ENCODE measurements at places on chromosomes 3 and 15.
A peak's percentile ranks its signal among the peaks of the same experiment; 100 is the strongest.

DNA sequence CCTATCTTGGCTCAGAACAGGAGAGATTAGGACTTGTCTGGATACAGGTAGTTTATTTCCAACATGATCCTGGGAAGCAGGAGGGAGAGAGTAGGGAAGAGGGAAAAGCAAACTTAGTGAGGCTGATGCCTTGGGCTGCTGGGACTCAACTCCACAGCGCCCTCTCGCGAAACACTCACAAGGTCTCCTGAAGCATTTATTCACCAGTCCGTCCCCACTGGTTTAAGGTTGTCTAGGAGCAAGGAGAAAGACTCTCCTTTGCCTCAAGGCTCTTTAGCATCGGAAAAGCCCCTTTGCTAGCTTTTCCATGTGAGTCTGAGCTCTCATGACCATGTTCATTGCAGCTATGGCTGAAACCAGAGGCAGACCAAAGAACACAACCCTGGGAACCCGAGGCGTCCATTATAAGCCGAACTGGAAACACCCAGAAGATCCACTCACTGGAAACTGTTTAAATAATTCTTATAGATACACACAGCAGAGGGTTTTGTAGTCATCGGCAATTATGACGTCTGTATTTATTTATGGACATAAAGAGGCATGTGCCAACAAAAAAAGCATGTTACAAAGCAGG, 244.5 kb downstream of the CD47 start:
- no peaks in the 10 kb centered on the region for H3K36me3 ChIP-seq
- DNase-seq: peak; percentile 75
- H3K27me3 ChIP-seq: no peaks in the 10 kb centered on the region

DNA sequence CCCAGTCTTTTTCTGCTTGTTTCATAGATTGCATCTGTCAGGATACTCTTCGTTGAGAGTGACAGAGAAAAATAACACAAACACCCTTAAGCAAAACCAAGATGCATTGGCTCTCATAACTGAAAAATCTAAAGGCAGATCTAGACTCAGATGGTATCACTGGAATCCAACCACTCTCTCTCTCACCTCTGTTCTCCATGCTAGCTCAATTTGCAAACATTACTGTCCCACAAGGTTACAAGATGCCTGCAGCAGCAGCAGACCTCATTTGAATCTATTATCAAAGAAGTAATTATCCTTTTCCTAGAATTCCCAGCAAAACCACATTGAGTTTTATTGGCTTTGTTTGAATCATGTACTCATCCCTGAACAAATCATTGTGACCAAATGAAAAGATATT, 19.1 kb upstream of the PCOLCE2 start:
- H3K27ac ChIP-seq: no peak overlapping the region
- no peaks in the 10 kb centered on the region for H3K4me1 ChIP-seq
- H3K4me3 ChIP-seq: no peak overlapping the region
- H3K27me3 ChIP-seq: no peaks in the 10 kb centered on the region
- no peaks in the 10 kb centered on the region for H3K36me3 ChIP-seq
- no peak for DNase-seq

- H3K4me1 ChIP-seq: peaks cover 11% of the 10 kb centered on the region
- no peak for DNase-seq
- no peaks in the 10 kb centered on the region for H3K27me3 ChIP-seq
Measured at GRCh38 chr3:143221446-143221845, 101.9 kb downstream of the CHST2 start.

GRCh38 chr3:69698728-69699127, 40.5 kb upstream of the MITF start:
- no peaks in the 10 kb centered on the region for H3K27me3 ChIP-seq
- H3K4me1 ChIP-seq: no peaks in the 10 kb centered on the region
- DNase-seq: no peak
- H3K27ac ChIP-seq: no peak overlapping the region
- no peaks in the 10 kb centered on the region for H3K36me3 ChIP-seq

GRCh38 chr3:119469418-119470189, 841 bp downstream of the POGLUT1 start:
- no peak for DNase-seq
- H3K36me3 ChIP-seq: no peaks in the 10 kb centered on the region
- peaks cover 3% of the 10 kb centered on the region for H3K4me1 ChIP-seq
- no peaks in the 10 kb centered on the region for H3K27me3 ChIP-seq

GRCh38 chr3:23830869-23831484, 25.2 kb downstream of the UBE2E1 start:
- H3K27ac ChIP-seq: no peak overlapping the region
- no peak overlapping the region for H3K4me3 ChIP-seq
- DNase-seq: no peak
- peaks cover 5% of the 10 kb centered on the region for H3K4me1 ChIP-seq
- no peaks in the 10 kb centered on the region for H3K27me3 ChIP-seq

DNA sequence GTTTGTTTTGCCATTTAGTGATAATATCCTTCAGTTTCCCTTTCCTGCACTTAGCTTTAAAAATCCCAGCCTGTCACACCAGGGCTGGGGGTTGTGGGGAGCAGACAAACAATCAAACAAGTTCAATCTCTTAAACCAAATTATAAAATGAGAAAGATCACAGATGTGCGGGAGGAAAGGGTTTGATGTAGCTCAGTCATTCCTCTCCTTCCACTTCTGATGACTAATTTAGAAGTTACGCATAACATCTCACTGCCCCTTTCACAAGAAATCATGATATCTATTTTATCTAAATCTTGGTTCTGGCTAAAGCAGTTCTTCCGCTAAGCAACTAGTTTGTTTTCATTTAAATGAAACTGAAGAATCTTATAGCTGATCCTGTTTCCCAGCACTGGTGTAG, 34.1 kb upstream of the ATG7 start:
- H3K27ac ChIP-seq: no peak overlapping the region
- H3K27me3 ChIP-seq: no peaks in the 10 kb centered on the region
- H3K4me3 ChIP-seq: no peak overlapping the region

DNA sequence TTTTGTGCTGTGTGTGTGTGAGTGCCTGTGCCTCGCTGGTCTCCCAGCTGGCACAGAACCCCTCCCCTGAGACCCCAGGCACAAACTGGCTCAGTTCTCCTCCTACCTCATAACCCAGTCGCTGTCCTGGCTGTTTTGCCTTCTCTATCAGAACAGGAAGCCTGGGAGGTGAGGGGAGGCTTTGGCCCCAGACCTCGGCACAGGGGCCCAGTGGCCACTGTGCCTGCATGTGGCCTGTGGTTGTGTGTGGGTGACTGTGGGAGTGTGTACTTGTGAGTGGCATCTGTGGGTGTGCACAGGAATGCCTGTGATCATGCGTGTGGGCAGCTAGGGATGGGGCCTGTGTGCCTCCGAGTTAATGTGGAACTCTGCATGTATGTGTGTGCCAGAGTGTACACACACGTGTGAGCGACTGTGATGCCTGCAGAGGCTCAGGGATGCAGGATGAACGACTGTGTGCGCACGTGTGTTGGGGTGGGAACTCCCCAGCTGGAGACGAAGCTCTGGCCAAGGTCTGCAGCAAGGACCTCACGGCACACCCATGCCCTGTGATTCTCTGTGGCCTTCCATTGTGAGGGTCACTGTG, 32.3 kb downstream of the PSTPIP1 start:
- peaks cover 6% of the 10 kb centered on the region for H3K4me1 ChIP-seq
- no peak overlapping the region for H3K27ac ChIP-seq
- DNase-seq: no peak

DNA sequence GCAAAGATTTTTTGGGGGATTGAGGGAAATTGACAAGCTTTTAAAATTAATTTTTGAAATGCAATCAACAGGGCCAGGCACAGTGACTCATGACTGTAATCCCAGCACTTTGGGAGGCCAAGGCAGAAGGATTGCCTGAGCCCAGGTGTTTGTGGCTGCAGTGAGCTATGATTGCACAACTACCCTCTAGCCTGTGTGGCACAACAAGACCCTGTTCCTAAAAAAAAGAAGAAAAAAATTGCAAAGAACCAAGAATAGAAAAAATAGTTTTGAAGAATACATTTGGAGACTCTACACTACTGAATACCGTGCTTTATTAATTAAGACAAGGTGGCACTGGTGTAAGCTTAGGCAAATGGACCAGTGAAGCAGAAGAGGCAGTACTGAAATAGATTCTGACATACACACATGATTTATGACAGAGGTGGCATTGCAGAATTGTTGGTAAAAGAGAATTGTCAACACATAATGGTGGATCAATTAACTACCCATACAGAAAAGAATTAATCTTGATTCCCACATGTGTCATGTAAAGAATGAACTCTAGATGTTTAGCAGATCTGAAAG, 443.3 kb upstream of the ATP11B start:
- no peaks in the 10 kb centered on the region for H3K27me3 ChIP-seq
- no peak overlapping the region for H3K4me3 ChIP-seq
- no peaks in the 10 kb centered on the region for H3K4me1 ChIP-seq
- DNase-seq: no peak

DNA sequence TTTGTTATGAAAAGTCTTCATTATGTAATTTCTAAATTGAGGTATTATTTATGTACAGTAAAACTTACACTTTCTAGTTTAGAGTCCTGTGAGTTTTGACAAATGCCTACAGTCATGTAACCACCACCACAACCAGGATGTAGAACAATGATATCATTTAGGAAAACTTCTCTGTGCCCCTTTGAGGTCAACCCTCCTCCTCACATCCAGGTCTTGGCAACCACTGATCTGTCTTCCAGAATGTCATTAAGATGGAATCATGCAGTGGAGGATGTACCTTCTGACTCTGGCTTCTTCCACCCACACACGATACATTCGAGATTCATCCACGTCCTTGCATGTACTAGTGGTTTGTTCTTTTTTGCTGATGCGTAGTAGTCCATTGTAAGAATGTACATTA, 23.2 kb downstream of the MINAR1 start:
- no peak for DNase-seq
- no peak overlapping the region for H3K27ac ChIP-seq
- peaks cover 5% of the 10 kb centered on the region for H3K27me3 ChIP-seq

GRCh38 chr3:137845194-137845593, 81.1 kb downstream of the SOX14 start:
- H3K4me1 ChIP-seq: no peaks in the 10 kb centered on the region
- peaks cover 2% of the 10 kb centered on the region for H3K27me3 ChIP-seq
- H3K27ac ChIP-seq: no peak overlapping the region

DNA sequence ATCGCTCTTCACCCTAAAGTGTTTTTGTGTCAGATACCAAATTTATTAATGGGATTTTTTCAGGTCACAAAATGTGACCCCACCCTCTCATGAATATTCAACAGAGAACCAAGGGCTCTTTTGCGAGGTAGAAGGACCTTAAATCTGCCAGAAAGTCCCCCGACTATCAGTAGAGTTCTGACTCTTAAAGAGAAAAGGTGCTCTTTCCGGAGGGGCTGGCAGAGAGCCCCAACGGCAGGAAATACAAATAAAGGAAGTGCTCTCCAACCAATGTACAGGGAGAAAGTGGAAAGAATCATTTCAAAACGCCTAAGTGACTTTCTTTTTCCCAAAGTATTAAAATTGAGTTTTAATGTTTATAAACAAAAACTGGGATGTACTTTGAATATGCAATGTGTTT, 517.2 kb downstream of the FOXP1 start:
- no peak for DNase-seq
- peak overlapping the region; percentile 84 for H3K27ac ChIP-seq
- H3K4me3 ChIP-seq: no peak overlapping the region

DNA sequence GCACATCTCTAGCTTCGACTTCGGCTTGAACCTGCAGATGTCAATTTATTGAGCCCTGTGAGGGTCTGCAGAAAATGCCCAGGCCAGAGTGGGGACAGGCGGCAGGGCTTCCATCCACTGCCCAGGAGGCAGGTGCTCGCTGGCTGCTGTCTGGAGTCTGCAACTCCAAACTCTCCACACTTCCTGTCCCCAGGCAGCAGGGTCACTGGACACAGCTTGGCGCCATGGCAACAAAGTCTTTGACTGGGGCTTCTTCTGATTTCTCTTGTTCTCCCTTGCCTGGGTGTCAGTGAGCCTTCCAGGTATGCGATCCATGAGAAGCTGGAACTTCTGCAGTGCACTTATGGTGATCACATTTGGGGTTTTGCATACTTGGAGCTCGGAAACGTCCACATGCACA, 33.5 kb downstream of the SV2B start:
- no peak for DNase-seq
- H3K4me1 ChIP-seq: no peaks in the 10 kb centered on the region
- no peaks in the 10 kb centered on the region for H3K27me3 ChIP-seq
- no peak overlapping the region for H3K27ac ChIP-seq

DNA sequence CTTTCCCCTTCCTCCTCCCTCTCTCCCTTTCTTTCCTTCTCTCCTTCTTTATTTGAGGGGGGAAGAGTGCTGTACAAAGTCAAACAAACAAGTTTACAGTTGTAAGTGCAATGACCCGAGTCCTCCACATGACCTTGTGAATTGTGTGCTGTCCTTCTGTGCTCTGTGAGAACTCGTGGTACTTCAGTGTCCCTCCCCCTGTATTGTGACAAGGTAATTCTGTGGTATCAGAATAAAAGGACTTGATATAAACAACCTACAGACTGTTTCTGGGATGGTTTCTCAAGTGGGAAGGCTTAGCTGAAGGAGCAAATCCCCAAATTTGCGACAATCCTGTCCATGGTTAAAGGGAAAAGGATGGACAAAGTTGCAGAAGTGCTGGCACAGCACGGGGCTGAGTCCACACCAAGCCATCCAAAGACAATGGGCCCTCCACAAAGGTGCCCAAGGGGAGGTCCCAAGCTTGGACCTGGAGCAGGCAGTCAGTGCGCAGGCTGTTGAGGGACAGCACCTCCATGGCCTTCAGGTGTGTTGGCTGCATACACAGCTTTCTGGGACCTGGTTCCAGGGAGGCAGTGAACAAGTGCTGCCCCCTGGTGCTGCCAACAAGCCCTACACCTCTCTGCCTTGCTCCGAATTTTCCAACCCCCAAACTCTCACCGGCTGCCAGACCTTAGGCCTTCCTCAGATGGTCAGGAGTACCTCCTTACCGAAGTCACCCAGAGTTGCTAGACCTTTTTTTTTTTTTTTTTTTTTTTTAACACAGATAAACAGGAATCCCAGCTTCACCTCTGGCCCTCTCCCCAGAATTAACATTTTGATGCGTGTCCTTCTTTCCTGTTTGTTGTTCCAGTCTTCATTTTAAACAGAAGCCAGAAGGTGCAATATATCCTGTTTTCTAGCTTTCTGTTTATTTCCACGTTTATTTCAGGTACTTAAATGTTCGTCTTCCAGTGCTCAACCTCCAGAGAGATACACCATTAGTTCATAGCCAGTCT, 2.6 kb upstream of the APEH start:
- H3K36me3 ChIP-seq: no peaks in the 10 kb centered on the region
- no peak overlapping the region for H3K4me3 ChIP-seq
- no peaks in the 10 kb centered on the region for H3K27me3 ChIP-seq
- H3K27ac ChIP-seq: peak overlapping the region; percentile 57
- peak; percentile 84 for DNase-seq
- H3K4me1 ChIP-seq: peaks cover 84% of the 10 kb centered on the region

GRCh38 chr3:24263069-24263668, 231.5 kb downstream of the THRB start:
- H3K27me3 ChIP-seq: no peaks in the 10 kb centered on the region
- no peak overlapping the region for H3K27ac ChIP-seq
- peaks cover 17% of the 10 kb centered on the region for H3K4me1 ChIP-seq
- DNase-seq: no peak

DNA sequence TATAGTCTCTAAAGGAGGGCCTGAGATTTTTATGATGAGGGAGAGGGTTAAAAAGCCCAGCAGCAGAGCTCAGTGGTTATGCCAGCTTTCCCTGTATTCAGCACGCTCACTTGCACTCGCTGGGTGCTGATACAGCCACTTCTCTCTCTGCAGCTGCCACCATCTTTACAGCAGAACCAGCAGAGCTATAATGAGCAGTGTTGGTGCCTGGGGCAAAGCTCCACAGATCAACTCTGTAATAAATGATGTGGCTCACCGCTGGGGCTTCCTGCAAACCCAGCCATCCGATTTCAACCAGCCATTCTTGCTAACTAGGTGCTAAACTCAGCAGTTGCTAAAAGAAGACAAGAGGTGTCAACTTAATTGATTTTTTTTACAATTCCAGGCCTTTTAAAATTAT, 48.0 kb downstream of the ARNT2 start:
- no peak overlapping the region for H3K27ac ChIP-seq
- peaks cover 2% of the 10 kb centered on the region for H3K4me1 ChIP-seq
- H3K27me3 ChIP-seq: peaks cover 7% of the 10 kb centered on the region
- H3K4me3 ChIP-seq: no peak overlapping the region
- DNase-seq: no peak
- no peaks in the 10 kb centered on the region for H3K36me3 ChIP-seq

Data from liver (tissue), 10 donors.